Dermis blood vessel endothelial cell (primary cell): ENCODE measurements at places on chromosomes 2 and 18.

- no peak for DNase-seq
Measured at GRCh38 chr2:69464575-69464974, 27.3 kb upstream of the NFU1 start.

DNA sequence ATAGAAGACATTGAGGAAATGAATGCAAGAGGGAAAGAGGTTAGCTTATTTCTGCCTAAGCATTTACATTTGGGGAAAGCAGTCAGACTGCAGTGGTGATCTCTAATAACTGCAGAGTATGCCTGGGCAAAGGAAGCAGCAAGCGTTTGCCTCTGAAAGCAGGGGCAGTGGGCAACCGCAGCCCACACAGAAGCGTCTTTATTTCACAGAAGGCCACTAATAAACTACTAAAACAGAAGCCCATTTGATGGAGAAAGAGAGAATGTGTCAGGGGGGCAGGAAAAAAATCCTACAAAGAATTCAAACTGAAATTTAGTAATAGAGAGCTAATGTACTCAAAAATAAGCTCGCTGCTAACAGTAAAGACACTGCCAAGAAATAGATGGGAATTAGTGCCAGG, 53.1 kb downstream of the LRRTM4 start:
- DNase-seq: no peak

- no peak for DNase-seq
Measured at GRCh38 chr2:38174646-38175423, 98.9 kb upstream of the CYP1B1 start.

GRCh38 chr2:70580352-70580751, 26.7 kb upstream of the TGFA start:
- no peak for DNase-seq

- DNase-seq: no peak
Measured at GRCh38 chr18:45521777-45522176, 93.5 kb upstream of the SLC14A2 start.

DNA sequence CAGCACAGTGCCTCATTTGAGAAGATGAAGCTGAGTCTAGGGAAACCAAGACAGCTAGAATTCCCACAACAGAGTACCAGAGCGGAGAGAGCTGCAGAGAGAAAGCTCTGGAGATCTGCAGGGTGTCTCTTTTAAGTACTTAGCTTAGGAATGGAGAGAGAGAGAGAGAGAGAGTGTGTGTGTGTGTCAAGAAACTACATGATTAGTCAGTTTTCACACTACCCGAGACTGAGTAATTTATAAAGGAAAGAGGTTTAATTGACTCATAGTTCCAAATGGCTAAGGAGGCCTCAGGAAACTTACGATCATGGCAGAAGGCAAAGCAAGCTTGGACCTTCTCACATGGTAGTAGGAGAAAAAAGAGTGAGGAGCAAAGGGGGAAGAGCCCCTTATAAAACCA, 64.0 kb downstream of the HIBCH start:
- DNase-seq: no peak

GRCh38 chr18:35051641-35052377, 10.6 kb downstream of the MAPRE2 start:
- DNase-seq: no peak

- no peak for DNase-seq
Measured at GRCh38 chr2:137523931-137524330, 440.3 kb upstream of the HNMT start.

DNA sequence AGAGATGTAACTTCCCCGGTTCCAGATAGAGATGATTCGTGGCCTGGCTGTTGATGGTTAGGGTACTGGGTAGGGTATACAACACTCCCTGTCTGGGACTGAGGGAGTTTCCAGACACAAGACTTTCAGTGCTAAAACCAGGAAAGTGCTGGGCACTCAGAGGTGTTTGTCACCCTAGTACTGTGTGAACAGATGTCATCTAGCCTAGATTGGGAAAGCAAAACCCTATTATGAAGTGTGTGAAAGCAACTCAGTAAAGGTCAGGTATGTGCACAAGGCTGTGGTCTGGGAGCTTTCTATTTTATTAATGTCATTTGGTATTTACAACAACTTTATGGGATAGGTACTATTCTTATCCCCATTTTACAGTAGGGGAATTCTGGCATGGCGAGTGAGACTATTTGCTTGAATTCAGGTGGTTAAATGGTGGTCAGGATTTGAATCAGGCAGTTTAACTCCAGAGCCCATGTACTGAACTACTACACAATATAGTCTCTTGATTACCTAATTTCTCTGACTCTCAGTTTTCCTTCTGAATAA, 2.6 kb downstream of the BZW1 start:
- no peak for DNase-seq

DNA sequence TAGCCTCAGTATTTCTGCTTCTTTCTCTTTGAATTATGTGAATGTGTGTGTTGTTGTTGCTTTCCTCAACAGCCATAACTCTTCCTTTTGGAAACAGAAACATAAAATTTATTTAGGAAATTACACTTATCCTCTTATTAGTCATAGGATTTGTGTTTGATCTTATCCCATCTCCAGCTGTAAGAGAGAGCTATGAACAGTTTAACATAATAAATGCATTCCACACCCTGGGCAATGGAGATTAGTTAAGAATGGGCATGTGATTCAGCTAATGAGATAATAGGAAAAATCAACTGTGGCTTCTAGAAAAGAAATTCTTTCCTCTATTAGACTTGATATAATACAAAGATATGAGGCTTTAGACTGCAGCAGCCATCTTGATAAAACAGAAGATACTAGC, 55.0 kb downstream of the SCN7A start:
- no peak for DNase-seq

DNA sequence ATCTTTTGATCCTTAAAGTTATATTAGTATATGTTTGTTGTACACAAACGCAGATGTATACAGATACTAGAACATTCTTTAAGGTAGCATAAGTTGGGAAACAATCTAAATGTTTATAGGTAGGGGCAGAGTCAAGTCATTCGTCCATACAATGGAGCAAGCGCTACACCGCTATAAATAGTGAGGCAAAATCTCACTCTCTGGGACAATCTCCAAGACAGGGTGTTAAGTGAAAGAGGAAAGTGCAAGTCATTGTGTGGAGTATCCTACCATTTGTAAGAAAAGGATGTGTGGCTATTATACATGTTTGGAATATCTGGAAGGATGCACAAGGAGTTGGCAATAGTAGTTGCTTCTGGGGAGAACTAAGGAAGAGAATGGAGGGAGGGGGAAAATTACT, 16.2 kb upstream of the FHL2 start:
- DNase-seq: no peak

DNA sequence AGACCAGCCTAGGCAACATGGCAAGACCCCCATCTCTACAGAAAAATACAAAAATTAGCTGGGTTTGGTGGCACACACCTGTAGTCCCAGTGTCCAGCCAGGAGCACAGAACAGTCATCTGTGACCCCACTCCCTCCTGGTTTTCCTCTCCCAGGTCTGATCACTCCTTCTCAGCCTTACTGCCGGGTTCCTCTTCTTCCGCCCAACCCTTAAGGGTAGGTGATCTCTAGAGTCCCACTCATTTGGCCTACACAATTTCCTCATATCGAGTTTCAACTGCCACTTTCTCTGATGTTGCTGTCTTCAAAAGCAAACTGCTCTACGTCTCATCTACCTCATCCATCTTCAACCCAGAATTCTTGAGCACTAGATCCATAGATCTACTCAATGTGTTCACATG, 13.4 kb upstream of the MAT2A start:
- no peak for DNase-seq

GRCh38 chr2:240348522-240348921, 86.9 kb upstream of the GPC1 start:
- DNase-seq: no peak

DNA sequence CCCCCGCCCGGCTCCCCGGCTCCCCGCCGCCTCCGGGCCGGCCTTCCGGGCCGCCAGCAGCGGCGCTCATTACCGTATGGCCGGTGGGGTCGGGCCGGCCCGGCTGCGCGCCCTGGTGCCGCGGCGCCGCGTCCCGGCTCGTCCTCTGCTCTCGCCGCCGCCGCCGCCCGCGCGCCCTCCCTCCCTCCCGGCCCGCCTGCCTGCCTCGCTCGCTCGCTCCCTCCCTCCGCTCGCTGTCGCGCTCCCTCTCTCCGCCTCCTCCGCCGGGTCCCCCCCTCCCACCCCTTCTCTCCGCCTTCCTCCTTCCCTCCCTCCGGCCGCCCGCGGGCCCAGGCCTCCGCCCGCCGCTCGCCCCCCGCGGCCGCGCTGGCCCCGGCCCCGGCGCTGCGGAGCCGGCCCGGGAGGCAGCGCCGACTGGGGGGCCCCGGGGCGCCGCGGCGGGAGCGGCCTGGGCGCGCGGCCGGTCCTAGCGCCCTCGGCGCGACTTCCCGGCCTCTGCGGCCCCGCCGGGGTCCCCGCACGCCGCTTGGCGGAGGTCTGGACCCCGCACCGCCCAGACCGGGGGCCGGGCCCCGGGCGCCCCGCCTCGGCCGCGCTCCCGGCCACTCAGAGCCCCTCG, at the start of gene DNMT3A:
TSS of gene DNMT3A (minus strand) at position 173 of the 619 bp plus-strand sequence. CDS start 27,941 bp downstream, outside the sequence.
- peak; percentile 48 for DNase-seq

- peak; percentile 59 for DNase-seq
Measured at GRCh38 chr2:12819721-12820120, 103.0 kb downstream of the TRIB2 start.

GRCh38 chr18:49875155-49875554, 61.8 kb upstream of the ACAA2 start:
- DNase-seq: no peak

- no peak for DNase-seq
Measured at GRCh38 chr18:68985172-68985820, 187.4 kb downstream of the CCDC102B start.

GRCh38 chr2:24272161-24272802, 88.1 kb downstream of the ITSN2 start:
- peak; percentile 60 for DNase-seq

DNA sequence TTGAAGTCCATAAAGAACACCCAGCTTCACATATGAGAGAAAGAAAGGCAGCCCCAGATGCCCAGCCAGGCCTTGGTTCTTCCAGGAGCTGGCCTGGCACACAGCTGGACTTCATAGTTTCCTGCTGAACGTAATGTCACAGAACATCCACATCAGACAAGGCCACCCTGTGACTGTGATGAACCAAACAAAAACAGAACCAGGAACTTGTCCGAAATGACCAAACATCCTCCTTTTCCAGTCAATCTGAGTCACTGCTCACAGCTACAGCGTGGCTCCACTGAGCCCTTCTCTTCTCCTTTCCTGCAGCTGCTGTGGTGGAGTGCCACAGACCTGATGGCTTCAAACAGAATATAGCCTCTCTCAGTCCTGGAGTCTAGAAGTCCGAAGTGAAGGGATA, 45.4 kb upstream of the PAPOLG start:
- peak; percentile 61 for DNase-seq

GRCh38 chr2:71477231-71477691, 23.9 kb downstream of the DYSF start:
- no peak for DNase-seq

- DNase-seq: peak; percentile 2
Measured at GRCh38 chr2:13193075-13193474, 476.3 kb downstream of the TRIB2 start.

- peak; percentile 55 for DNase-seq
Measured at GRCh38 chr18:70293166-70293565, 4.3 kb downstream of the SOCS6 start.

DNA sequence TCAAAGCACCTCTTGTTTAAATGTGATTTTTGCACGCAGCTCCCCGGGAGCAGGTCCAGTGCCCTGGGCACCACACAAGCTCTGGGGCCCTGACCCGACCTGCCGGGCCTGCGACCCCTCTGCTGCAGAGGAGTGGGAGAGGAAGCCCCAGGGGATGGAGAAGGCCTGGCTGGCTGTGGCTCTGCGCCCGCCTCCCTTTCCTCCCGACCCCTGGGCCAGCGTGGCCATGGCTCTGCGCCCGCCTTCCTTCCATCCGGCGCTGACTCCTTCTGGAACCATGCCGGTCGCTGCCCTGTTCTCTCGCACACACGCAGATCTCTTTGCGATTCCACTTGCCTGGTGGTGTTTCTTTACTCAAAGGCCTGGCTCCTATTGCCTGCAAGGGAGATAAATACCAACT, 166.5 kb upstream of the SALL3 start:
- DNase-seq: no peak

DNA sequence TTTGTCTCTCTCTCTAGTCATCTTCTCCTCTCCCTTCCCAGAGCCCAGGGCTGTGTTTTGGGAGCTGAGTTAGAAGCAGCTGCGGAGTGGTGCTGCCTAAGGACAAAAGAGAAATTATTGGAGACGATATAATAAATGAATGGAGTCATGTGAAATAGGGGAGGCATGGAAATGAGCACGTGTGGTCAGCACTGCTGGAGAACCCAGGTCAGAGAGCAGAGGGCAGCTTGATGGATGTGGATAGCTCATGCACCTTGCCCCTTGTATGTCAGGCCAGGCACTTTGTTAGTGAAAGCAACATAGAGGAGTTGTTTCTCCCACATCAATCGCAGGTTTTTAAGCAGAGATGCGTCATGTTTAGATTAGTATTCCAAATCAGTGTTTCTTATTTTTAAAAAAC, 15.7 kb downstream of the TTR start:
- DNase-seq: no peak

DNA sequence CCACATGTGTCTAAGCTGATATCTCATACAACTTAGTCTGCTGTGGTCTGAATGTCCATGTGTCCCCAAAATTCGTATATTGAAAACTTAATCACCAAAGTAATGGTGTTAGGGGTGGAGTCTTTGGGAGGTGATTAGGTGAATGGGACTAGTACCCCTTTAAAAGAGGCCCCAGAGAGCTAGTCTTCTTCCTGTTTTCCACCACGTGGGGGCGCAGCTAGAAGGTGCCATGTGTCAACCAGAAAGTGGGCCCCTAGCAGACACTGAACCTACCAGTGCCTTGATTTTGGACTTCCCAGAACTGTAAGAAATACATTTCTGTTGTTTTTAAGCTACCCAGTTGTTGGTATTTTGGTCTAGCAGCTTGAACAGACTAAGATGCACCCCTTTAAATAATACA, 86.6 kb downstream of the ASB1 start:
- DNase-seq: peak; percentile 71

GRCh38 chr2:29347774-29348461, 232.7 kb downstream of the CLIP4 start:
- no peak for DNase-seq

GRCh38 chr2:222322236-222322635, 23.4 kb upstream of the PAX3 start:
- DNase-seq: no peak

- DNase-seq: no peak
Measured at GRCh38 chr18:73254564-73254963, 386.8 kb upstream of the NETO1 start.

- DNase-seq: no peak
Measured at GRCh38 chr18:75208836-75209128, 157 bp downstream of the PTGR3 start.

DNA sequence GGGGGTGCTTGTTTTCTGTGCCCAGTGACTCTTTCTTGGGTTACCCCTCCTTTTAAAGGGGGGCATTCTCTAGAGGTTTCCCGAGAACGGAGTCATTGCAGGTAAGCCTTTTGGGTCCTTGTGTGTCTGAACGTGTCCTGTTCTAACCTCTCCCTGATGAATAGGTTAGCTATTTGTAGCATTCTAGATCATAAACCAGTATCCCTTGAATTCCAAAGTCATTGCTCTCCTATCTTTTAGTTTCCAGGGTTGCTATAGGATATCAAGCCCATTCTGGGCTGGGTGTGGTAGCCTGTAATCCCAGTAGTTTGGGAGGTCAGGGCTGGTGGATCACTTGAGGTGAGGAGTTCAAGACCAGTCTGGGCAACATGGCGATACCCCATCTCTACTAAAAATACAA, 65.9 kb upstream of the YWHAQ start:
- no peak for DNase-seq

GRCh38 chr2:63650756-63651155, 62.0 kb downstream of the MDH1 start:
- no peak for DNase-seq

GRCh38 chr2:34825686-34826085, 1226.6 kb upstream of the FAM98A start:
- DNase-seq: no peak

- DNase-seq: no peak
Measured at GRCh38 chr2:172261292-172261691, 158.6 kb upstream of the DLX2 start.
